ENCODE measurements at places on chromosomes 6 and 20.
A peak's percentile ranks its signal among the peaks of the same experiment; 100 is the strongest.

DNA sequence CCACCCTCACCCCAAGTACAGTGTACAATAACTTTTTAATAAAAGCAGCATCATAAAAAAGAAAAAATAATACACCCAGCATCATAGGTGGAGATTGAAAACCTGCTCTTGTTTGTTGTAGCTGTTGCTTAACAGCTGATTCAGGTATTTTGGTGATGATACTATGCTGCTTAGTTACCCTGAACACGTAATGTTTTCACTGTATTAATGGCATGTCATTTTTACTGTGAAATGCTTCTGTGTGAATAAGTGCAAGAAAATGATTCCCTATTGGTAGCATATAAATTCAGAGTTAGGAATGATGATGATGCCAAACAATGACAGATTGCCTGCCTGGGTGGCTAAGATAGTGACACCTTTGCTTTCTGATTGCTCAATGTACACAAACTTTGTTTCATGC, 405.7 kb downstream of the HDGFL1 start:
- no peak for DNase-seq

GRCh38 chr20:47274401-47275108, 81.9 kb downstream of the ZMYND8 start:
- no peak for DNase-seq

GRCh38 chr20:53262365-53262764, 290.2 kb downstream of the TSHZ2 start:
- DNase-seq = no peak

- DNase-seq = no peak
Measured at GRCh38 chr6:167491438-167492099, 166.7 kb downstream of the TTLL2 start.

DNA sequence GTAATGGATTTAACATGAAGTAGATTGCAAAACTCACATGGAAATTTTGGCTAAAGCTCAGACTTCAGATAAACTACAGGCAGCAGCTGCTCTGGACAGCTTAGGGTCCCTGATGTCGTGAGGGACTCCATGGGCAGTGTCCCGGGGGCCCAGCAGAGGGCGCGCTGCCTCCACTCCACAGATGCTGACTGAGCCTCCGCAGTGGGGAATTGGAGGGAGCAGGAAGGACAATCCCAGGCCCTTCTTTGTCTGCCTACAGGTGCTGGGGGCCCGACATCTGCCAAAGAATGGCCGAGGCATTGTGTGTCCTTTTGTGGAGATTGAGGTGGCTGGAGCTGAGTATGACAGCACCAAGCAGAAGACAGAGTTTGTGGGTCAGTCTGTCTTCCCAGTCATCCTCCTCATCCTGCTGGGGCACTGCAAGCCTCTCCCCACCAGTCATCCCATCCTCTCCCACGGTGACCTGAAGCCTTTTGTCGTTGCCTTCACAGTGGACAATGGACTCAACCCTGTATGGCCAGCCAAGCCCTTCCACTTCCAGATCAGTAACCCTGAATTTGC, 35.9 kb downstream of the PLCG1 start:
- peak; percentile 16 for DNase-seq

GRCh38 chr6:1903780-1904465, 294.2 kb downstream of the FOXC1 start:
- no peak for DNase-seq

GRCh38 chr20:62864207-62864606, 2.6 kb upstream of the TCFL5 start:
- no peak for DNase-seq

DNA sequence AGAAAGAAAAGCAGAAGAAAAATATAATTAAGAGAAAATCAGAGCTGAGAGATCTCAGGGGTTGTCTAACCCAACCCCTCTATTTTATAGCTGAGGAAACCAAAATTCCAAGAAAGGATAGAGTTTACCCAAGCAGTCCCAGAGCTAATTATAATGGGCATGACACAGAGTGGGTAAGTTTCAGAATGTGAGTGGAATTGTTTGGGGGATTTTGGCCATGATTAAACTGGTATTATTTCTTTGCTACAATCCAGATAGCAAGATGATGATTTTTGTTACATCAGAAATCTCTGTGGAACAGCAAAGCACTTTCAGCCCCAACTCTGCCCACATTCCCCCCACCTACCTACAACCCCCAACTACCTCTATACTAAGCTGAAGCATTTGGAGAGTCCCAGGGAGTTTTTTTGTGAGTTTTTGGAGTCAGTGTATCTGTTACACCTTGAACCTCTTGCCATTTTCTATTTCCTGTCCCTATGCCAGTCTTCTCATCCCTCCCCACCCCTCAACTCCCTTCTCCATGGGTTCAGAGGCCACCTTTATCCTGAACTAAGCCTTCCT, 24.7 kb downstream of the POFUT1 start:
- DNase-seq = no peak

DNA sequence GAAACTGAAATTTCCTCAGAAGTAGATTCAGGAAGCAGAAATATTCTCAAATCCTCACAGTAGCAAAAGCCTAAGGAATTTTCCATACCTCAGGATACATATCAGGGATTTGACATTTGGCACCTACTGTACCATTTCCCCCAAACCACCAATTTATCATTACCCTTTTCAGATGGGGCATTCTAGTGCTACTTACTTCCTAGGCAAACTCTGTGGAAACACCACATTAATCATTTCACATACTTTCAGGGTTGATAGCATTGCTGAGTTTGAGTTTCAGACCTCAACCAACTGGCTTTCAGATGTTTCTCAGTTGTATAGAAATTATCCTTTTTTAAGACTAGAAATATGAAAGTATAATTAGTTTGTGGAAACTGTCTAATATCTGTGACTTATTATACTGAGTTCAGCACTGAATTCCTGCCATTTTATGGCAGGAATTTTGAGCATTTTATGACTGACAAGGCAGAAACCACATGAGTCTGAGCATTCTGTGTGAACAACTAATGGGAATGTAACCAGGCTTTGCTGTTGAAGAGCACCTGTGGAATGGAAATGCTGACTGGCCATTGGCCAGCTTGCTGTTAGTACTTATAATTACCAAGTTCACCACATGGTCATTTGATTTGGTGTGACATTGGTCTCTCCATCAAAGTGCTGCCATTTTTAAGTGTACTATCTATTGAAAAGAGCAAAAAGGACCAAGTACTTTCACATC, 35.1 kb upstream of the IRAK1BP1 start:
- no peak for DNase-seq

DNA sequence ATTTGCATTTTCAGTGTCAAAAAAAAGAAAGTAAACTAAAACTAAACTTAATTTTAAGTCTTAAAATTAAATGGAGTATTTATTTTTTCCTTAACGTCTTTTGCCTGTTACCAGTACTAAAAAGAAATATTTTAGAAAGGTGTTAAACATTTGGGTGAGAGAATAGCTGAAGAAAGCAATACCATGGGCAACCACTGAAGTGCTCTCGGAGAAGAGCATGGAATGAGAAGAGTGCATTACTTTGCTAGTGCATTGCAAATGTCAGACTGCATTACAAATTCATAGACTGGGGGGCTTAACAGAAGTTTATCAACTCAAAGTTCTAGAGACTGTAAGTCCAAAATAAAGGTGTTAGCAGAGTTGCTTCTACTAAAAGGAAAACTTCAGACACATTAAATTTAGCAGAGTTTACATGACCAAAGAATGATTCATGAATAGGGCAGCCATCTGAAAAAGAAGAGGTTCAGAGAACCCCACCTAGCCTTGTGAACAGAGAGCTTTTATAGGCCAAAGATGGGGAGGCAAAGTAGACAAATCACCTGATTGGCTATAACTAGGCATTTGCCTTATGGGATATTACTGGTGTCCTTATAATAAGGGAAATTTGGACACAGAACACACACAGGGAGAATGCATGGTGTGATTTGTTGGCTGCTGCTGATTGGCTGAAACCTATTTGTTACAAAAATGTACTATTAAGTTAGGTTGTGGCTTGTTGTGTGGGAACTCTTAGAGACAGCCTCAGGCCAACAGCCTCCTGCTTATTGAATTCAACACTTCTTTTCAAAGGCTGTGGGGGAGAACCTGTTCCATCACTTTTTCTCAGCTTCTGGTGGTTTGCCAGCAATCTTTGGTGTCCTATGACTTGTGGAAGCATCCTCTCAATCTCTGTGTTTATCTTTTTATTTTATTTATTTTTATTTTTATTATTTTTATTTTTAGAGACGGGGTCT, 106.7 kb upstream of the RREB1 start:
- DNase-seq = no peak

GRCh38 chr20:32638848-32639247, 34.9 kb downstream of the C20orf203 start:
- no peak for DNase-seq

GRCh38 chr6:141498977-141499376, 633.7 kb upstream of the GJE1 start:
- DNase-seq = no peak

GRCh38 chr20:50385733-50386640, 124.2 kb upstream of the PTPN1 start:
- no peak for DNase-seq

- DNase-seq = no peak
Measured at GRCh38 chr20:24755411-24755922, 193.6 kb upstream of the CST7 start.

- no peak for DNase-seq
Measured at GRCh38 chr20:61849376-61849775, 216.3 kb downstream of the TAF4 start.

DNA sequence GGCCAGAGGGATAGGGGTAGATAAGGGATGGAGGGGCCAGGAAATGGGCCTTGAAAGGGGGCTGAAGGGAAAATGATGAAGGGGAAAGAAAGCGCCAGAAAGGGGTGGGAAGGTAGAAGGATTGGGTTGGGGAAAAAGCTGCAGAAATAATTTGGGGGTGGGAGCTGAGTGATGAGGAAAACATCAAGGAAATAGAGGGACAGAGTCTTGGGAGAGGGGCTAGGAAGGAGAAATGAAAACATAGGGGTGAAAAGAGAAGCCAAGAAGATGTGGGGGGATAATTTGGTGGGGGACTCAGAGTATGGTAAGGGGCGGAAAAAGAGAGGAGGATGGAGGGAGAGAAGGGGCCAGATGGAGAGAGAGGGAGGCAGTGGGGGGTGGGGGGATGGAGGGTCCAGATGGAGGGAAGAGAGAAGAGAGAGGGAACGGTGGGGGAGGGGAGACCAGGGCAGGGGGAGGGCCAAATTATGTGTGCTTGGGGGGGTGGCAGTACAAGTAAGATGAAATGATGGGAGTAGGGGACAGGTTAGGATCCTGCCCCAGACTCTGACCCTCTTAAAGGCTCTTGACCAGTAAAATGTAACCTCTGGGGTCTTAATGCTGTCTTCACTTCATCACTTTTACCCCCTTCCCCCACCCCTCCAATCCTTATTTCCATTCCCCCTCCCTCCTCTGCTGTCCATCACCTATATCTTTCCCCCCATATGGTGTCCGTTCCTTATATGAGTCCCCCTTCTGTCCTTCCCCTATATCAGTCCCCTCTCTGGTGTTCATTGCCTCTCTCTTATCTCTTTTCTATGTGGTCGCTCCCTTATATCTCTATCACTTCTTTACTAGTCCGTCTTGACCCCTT, 852 bp downstream of the SYNGAP1 start:
- DNase-seq = no peak

DNA sequence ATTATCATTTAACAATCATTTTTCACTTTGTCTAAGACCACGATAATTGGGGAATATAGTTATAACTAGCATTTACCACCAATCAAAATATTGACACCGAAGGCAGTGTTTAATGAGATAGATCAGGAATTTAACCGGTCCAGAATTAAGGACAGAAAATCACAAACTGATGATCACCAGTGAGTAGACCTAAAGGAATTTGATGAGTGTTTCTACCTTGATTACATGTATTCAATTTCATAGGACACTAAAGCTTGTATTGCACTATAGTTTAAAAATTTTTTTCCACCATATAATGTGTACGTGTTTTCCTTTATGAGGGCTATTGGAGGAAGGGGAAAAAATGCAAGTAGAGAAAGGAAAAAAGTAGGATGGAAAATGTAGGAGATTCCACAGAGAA, 22.6 kb upstream of the ARHGAP18 start:
- no peak for DNase-seq

GRCh38 chr6:110656492-110656891, 158.8 kb downstream of the CDK19 start:
- peak; percentile 45 for DNase-seq

GRCh38 chr20:1900321-1900801, 5.2 kb downstream of the SIRPA start:
- no peak for DNase-seq

- DNase-seq = no peak
Measured at GRCh38 chr20:10312111-10312510, 93.5 kb downstream of the SNAP25 start.

- DNase-seq = no peak
Measured at GRCh38 chr6:33627876-33628275, 6.8 kb downstream of the ITPR3 start.

GRCh38 chr6:48826152-48826515, 636.9 kb downstream of the MMUT start:
- no peak for DNase-seq

- no peak for DNase-seq
Measured at GRCh38 chr6:52063584-52064344, 23.6 kb downstream of the PKHD1 start.

DNA sequence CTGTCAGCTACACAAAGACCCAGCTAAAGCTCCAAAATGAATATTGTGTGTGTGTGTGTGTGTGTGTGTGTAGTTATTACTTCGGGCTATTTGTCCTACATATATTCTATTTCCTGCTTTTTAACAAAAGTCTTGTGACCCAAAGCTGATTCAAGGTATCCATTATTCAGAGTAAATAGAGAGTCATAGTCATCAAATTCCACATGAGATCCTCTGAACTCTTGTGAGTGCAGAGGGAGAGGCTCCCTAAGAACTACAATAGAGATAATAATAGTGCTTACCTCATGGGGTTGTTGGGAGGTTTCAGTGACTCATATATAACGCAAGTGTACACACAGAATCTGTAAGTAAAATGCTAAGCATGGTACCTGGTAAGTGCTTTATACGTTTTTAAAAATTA, 95.6 kb upstream of the SHLD1 start:
- no peak for DNase-seq

GRCh38 chr6:117270843-117271507, 5.6 kb downstream of the VGLL2 start:
- DNase-seq = no peak

DNA sequence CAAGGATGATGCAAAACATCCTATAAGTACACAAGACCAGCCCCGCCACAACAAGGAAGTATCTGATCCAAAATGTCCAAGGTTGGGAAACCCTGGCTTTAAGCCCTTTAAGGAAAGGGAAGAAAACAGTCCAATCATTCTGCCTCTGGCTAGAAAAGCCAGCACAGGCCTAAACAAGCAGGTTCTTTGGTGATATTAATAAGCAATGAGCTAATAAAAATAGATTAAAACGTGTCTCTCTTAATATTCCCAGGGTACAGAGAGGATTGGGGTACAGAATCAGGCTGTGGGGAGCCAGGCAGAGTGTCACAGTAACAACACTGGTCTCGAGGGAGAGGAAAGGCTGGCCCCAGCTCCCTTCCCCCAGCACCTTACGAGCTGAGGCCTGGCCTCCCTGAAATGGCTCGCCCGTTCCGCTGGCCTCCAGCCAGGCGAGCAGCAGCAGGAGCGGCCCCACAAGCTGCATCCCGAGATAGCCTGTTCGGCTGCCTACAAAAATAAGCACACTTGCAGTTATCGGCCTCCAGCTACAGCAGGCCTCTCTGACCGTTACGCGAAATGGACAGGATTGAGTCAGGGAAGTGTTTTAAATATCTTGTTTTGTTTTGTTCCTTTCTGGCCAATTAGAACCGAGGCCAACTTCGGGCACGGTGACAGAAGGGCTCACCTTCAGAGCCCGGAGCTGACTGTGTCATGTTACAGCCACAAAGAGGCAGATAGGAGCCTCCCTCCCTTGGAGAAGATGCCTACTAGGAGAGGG, 4.0 kb upstream of the ZMYND8 start:
- no peak for DNase-seq
